Activated T-helper 1 cell treated with anti-CD3 and anti-CD28 coated beads, Interleukin-2, amount 50 U/mL, for 16 hours (primary cell): ENCODE measurements at places on chromosomes 2 and 18.

DNA sequence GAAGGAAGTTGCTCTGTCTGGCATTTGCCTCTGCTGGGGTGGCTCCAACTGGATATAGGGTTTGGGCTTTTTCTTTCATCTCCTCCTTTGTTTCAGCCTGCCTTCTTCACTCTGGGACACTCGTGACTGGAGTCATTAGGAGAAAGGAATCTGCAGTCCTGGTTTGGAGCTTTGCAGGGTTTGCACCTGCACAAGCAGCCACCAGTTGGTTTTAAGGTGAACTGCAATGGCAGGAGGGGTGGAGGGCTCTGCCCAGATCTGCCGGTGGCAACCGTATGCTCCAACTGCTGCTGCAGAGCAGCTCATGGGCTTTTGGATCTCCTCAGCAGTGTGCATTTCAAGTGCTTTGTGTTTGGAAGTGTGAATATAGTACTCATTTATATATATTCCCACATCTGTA, 131.3 kb upstream of the MGAT5 start:
- DNase-seq, result no peak

DNA sequence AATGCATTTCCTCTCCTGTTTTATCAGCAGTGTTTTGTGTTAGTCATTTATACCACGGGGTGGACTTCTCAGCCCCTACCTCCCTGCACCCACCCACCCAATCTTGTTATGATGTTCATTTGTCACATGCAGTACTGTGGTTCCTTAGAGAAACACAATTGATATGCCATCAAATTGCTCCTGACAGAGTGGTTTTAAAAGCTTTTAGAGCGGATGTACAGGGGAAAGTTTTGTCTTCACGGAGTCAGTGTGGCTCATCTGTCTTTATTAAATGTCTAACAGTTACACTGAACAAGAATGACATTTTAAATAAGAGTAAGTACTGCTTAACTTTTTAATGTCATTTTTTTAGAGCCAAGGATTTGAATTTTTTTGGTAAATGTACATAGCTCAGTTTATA, 156.9 kb downstream of the LRRTM1 start:
- DNase-seq, result no peak

DNA sequence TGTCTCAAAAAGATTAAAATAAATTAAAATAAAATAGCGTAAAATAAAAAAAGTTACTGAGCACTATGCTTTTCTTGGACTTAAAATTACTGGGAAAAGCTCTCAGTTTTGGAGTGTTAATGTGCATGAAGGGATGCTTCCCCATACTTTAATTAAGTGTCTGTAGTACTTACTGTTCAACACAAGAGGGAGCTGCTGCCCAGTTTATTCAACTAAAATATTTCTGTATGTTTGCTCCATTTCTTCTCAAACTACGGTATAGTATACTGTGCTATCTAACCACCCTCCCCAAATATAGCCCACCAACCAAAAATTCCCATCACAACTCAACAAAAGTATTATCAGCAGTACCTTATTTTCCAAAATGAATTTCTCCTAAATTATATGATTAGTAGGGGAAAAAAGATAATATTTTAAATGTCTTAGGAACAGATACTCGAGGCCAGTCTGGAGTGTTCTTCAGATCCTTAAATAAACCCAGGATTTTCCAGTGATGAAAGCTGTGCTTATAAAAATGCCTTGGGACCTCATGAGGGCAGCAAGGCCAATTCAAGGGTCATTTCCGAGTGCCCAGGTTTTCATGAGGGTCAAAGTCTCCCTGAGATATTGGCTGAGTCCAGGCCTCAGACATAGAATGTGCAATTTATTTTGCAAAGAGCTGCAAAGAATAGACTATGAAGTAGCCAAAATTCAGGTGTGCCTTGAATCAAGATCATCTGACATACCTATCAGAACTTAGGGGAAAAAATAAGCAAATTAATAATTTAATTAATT, 64.1 kb downstream of the CHRNA1 start:
- DNase-seq, result no peak

- no peak for DNase-seq
Observed at GRCh38 chr18:78731398-78732032, 248.1 kb upstream of the SALL3 start.

- DNase-seq, result no peak
Observed at GRCh38 chr2:191512216-191512835, 165.6 kb upstream of the NABP1 start.

- no peak for DNase-seq
Observed at GRCh38 chr18:8040021-8040420, 472.9 kb downstream of the PTPRM start.

DNA sequence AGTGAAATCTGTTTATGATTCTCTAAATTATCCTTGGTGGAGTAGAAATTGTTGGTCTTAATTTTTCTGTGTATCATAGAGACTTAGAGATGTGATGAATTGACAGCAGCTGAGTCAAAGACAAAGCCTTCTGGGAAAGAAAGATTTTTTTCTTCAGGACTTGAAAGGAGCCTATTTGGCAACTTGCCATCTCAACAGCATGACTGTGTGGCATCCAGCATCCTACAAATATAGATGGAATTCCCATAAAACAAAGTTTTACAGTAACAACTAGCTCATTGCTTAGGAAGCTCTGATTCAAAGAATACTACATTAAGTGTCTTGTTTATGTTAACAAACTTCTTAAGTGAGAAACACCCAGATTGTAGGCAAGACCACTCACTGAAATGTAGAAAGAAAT, 79.2 kb upstream of the SETBP1 start:
- DNase-seq, result no peak

DNA sequence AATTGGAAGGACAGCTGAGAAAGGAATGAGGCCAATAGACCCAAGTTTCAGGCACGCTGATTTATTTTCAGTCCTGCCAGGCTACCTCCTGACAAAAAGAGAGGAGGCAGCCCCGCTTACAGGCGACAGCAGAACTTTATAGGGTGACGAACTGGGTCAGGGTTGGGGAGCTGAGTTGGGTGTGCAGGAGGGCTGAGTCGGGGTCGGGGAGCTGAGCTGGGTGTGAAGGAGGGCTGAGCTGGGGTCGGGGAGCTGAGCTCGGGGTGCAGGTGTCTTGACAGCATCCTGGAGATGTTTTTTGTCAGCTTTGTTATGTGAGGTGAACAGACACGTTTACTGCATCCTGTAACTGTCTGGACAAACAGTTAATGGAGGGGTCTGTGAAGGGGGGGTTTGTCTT, 342.2 kb downstream of the ADCYAP1 start:
- no peak for DNase-seq
